ENCODE measurements at places on chromosomes 13 and 19.

- DNase-seq: no peak
Observed at GRCh38 chr13:36192166-36192565, 22.2 kb downstream of the SOHLH2 start.

DNA sequence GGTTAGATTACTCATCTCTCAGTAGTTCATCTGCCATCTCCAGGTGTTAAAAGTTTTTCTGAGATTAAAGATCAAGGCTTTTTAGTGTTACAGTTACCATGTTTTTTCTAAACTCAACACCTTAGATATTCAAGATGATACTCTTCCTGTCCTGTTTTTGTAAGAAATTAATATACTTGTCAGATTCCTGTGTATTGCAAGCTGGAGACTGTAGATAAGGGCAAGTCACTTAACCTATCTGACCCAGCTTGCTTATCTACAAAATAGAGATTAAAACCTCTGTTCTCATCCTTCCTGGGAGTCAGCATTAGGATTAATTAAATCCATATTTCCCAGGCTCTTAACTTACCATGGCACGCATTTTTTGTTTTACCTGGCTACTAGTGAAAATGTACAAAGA, 25.2 kb downstream of the SUGT1 start:
- DNase-seq: no peak

DNA sequence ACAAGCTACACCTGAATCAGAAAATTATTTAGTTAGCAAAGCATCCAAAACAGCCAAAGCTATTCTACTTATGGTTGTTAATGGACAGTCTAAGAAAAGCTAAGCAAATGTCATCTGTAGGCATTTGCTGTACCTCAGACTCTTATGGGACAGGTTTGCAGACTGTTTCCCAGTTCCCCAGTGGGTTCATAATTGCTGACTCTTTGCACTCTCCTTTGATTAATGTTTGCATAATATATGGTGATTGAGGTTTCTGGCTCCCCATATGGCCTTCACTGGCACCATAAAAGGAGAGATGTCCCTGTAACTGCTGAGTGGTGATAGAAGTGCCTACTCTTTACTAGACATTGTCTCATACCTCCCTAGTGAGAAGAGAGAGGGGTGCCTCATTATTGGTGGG, 142.1 kb downstream of the GPC6 start:
- DNase-seq: no peak

DNA sequence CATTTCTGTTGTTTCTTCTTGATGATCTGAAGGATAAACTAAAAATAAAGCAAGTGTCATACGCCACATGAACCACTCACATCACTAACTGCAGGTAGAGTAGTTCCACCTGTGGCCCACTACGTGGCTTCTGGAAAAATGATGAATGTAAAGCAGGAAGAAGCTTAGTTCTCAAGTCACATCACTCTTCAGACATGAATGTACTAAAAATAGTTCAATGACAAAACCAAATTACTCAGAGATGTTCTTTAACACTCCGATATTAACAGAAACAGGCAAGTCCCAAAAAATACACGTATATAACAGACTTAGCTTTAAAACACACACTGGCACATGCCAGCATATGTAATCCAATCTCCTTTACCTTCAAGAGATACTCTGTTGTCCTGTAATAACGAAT, 21.6 kb downstream of the RAB20 start:
- DNase-seq: no peak

All from ELR (cell line).